ENCODE measurements at places on chromosomes 16 and 17.

DNA sequence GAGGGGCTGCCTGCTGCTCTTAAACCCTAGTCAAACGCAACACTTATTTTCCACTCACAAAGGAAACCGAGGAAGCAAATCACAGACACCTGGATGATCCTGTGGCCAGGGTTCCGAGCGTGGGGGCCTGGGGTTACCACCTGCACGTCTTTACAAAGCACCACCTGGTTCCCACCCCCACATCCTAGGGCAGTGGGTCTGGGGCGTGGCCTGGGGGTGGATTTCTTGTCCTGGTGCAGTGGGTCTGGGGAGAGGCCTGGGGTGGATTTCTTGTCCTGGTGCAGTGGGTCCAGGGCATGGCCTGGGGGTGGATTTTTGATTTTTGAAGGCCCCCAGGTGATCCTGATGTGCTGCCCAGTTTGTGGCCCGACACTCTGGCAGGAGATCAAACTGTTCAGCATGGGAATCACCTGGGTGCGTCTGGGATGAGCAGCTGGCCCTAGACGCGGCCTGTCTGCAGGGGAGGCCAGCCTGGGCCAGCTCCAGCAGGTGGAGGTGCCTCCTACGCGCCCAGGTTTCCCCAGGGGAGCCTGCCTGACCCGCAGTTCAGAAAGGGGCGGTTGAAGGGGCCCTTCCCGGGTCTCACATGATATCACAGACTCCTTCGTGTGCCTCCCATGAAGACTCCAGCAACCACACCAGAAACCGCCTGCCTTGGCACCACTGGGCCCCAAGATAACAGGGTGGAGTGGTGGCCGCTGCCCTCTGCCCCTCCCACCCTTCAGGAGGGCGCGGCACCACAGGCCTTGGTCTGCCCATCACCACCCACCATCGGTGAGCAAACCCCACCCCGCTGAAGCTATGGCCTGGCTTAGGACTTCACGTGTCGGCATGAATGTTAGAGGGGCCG, 6.3 kb downstream of the HAGH start:
- no peak for DNase-seq

GRCh38 chr16:84110527-84110926, 6.2 kb downstream of the MBTPS1 start:
- DNase-seq, result no peak

DNA sequence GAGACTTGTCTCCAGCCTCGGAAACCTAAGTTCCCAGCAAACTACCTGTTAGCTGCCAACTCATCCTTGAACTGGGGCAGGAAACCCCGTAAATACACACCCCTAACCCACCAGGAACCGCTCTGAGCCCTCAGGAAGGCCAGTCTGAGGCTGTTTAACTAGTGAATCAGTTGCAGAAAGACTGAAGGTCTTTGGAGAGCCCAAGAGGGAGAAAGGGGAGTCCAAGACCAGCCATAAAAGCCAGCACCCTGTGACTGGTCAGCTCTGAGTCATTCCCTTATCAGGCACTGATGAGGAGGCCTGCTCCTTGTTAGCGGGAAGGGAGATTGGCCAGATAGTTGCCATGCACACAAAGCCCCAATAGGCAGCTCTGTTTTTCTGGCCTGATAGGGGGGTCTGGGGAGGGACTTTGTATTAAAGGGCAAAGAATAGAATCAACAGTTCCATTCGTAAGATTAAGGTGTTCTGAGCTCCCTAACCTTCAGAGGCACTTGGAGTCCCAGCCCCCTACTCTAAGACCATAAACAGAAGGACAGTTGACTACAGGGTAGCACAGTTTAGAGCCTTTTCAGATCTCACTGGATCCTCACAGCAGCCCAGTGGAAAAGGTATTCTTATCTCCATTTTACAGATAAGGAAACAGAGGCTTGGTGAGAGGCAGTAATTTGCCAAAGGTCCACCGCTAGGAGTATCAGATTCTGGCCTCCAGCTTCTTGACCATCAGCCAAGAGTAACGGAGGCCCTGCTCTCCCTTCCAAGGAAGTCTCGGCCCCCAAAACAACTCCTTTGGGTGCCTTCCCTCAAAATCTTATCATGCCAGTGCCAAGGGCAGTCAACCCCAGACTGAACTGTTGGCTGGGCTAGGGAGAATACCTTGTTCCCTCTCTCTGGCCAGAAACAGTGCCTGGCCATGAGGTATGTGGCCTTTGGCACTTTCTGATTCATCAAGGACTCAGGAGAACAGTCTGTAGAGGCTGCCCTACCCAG, 2.2 kb upstream of the KRT19 start:
- DNase-seq, result no peak

- no peak for DNase-seq
Measured at GRCh38 chr17:41547378-41547841, 19.3 kb upstream of the KRT19 start.
